ENCODE measurements at places on chromosomes 11 and 22.

- no peak for DNase-seq
Measured at GRCh38 chr22:19965771-19966709, 24.4 kb upstream of the TXNRD2 start.

- DNase-seq: no peak
Measured at GRCh38 chr11:93827363-93827762, 23.1 kb downstream of the VSTM5 start.

DNA sequence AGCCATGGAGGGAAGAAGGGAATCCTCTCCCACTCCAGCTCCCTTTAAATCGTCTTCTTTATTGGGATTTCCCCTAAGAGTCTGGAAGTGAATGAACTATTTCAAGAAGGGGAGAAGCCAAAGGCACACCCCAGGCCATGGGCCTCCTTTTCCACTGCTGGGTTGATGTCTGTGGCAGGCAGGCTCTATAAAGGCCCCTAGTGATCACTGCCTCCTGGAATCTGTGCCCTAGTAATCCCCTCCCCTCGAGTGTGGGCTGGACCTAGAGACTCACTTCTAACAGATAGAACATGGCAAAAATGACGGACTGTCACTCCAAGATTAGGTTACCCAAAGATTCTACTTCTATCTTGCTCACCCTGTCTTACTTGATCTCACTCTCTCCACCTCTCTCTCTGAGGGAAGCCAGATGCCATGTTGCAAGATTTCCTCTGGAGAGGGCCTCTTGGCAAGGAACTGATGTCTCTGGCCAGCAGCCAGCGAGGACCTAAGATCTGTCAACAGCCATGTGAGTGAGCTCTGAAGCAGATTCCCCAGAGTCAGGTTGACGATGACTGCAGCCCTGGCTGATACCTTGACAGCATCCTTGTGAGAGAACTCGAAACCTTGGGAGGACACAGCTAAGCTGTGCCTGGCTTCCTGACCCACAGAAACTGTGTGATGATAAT is 444.8 kb downstream of the SOX6 start:
- no peak for DNase-seq

GRCh38 chr11:116918925-116919655 is 81.7 kb upstream of the APOA1 start:
- DNase-seq: no peak

DNA sequence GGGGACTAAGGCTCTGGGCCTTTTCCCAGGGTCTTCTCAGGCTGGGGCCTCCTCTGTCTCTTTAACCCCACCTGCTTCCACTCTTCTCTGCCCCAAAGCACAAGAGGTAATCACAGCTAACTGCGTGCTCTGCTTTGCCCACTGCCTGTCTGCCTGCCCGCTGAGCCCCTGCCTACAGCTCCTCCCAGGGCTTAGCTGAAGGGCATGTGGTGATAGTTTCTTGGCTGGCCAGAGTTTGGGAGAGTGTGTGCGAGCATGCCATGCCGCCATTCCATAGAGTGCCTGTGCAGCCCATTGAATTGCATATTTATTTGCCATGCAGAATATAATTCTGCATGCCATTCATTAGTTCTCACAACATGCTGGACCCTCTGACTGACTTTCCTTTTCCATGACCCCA is 32.5 kb downstream of the PHLDB1 start:
- DNase-seq: no peak

DNA sequence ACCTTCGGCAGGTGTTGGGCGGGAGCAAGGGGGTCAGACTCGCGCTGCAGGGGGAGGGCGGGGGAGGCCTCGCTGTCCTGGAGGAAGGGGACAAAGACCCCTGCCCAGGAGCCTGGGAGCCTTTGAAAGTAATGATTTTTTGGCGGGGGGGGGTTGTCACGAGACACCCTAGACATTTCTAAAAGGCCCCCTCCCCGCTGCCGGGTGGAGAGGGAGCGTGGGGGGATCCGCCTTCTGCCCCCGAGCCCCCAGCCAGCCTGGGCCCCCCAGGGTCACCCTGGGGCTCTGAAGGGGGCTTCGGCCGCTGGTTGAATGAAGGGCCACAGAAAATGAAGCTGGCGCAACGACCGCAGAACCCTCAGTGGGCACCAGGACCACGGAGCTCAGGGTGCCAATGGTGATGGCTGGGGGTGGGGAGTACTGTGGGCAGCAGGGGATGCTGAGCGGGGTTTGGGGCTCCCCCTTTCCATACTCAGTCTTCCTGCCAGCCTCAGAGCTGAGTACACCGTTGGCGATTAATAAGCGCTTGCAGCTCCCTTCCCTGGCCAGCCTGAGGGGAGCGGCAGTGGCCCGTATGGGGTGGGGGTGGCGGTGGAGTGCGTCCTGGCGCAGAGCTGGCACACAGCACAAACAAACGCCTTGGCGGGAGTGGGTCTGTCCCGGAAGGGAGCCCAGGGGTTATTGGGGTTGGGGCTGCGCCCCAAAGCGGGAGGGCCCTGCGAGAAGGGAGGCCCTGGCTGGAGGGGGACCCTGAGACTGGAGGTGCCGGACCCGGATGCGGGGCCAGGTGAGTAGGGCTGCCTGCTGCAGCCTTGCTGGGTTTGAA is 1.2 kb upstream of the DUSP8 start:
- DNase-seq: no peak

DNA sequence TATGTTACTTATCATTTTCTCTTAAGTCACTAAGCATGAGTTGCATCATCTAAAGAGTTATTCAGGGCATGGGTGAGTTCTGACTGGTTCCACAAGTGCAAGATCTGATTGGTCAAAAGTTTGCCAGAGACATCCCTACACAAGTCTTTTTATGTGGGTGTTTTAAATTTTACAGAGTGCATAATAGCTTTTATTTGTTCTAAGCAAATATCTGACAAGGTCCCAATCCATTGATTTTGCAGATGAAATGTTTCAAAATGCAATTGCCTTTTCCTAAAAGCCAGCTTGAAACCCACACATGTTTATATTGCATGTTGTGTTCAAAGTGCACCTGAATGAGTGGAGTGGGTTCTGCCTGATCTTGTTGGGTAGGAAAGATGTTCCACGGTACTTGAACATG is 101.7 kb upstream of the PAX6 start:
- no peak for DNase-seq

DNA sequence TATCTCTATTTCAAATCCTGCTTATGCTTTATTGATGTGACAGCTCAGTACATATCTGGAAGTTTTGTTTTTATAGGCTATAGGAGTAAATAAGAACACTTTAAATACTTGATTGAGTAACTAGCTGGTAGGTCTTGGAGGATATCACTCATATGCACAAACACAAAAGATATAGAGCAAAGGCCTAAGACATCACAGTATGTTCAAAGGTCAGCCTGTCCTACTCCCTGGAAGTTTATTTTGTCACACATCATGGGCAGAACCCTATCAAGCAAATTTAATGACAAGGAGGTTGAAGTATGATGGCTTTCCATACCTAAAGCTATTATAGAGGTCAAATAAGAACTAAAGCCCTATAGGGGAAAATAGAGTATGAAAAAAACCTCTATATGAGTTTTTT is 70.0 kb upstream of the MS4A8 start:
- DNase-seq: no peak

- no peak for DNase-seq
Measured at GRCh38 chr11:114183044-114183511, 113.1 kb upstream of the NNMT start.

DNA sequence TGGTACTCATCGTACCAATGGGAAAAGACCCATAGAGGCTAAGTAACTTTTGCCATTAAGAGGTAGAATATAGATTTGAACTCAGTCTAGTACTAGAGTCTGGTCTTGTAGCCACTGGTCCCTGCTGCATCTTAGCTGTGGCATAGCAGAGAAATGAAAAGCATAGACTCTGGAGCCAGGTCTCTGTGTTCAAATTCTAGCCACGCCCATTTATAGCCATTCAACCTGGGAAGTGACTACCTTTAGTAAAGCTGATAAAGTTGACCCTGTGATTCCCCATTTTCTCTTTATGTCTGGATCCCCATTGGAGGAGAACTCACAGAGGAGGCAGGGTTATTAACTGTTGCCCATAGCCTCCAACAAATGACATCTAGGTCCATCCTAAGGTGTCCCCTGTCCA is 113.6 kb downstream of the ME3 start:
- no peak for DNase-seq

DNA sequence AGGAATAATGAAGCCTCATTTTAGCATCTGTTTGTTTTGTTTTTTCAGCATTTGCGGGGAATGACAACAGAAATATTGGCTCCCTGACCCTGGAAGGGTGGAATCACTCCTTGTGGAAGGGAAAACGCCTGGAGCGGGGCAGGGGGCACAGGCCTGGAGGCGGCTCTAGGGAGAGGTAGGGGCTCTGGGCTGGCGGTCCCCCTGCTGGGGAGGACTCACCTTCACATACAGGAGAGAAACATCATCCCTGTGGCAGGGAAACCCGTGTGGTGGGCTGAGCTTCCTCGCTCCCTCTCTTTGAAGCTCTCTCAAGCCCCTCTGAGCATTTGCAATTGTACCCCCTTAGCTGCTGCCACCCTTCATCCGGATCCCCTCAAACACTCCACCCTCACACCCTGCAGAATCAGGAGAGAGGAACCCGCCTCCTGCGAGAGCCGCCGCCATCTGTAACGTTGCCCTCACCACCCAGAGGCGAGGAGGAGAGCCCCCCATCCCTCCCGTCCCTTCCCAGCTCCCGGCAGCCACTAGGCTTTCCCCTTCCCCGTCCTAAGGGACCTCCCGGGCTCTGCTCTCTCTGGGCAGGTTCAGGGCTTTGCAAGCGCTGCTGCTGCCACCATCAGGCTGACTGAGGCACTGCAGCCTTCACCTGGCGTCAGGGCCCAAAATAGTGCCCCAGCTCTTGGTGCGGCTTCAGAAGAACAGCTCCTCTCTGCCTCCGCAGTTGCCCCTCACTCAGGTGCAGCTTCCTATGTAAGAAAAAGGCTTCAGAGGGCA is 10.4 kb downstream of the KIRREL3 start:
- DNase-seq: peak; percentile 66

DNA sequence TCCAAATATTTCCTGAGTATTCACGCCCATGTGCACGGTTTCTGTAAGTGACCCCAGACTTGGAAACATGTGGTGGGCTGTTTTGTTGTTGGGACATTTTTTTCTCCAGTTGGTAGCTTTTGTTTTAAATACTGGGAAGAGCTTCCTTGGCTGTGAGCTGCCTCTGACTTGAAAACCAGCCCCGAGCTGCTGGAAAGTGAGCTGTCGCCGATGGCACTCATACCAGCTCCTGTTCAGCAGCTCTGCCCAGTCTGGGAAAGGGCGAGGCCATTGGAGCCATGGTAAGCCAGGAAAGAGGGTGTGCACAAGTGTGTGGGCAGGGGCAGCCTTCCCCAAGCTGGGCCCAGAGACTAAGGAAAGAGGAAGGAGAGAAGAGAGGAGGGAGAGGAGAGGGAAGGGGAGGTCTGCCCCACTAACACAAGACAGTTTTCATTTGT is 3.2 kb upstream of the FLI1 start:
- no peak for DNase-seq

DNA sequence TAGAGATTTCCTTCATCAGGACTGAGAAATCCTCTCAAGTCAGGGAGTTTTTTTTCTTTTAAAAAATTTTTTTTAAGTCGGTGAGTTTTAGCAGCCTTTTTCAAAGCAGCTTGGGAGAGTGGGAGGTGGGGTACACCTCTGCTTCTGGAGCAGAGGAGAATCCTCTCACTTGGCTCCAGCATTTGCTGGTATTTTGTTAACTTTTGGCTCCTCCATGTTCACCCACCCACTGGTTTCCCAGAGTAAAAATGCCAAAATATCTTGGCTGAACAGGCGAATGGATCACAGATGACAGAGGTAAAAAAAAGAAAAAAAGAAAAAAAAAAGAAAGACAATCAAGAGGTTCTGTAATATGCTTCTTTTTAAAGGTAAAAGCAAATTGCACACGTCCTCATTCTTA is 68.0 kb downstream of the GAB2 start:
- DNase-seq: peak; percentile 59

GRCh38 chr11:127273593-127274327 is 273.2 kb upstream of the KIRREL3 start:
- no peak for DNase-seq

DNA sequence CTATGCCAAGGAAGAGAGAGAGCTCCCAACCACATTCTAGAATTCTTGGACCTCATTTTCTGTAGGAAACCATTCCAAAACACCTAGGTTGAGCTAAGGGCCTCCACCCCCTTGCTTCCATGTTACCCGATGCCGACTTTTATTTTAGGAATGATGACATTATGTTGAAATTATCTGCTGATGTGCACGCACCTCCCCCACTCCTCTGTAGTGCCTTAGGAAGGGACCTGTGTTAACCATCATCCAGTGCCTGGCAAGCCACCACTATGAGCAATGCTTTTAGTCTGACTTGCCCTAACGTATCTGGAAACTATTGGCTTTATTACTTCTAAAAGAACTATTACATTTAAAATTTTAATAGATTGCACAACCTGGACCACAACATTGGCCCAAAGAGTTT is 42.1 kb downstream of the NCAPD3 start:
- DNase-seq: peak; percentile 3

- DNase-seq: no peak
Measured at GRCh38 chr11:32381179-32381578, 54.2 kb downstream of the WT1 start.

GRCh38 chr11:70816156-70816678 is 417.9 kb downstream of the CTTN start:
- no peak for DNase-seq

- peak; percentile 53 for DNase-seq
Measured at GRCh38 chr11:119375337-119376196, 5.9 kb downstream of the USP2 start.

- DNase-seq: no peak
Measured at GRCh38 chr22:48223488-48224190, 1461.2 kb downstream of the TBC1D22A start.

DNA sequence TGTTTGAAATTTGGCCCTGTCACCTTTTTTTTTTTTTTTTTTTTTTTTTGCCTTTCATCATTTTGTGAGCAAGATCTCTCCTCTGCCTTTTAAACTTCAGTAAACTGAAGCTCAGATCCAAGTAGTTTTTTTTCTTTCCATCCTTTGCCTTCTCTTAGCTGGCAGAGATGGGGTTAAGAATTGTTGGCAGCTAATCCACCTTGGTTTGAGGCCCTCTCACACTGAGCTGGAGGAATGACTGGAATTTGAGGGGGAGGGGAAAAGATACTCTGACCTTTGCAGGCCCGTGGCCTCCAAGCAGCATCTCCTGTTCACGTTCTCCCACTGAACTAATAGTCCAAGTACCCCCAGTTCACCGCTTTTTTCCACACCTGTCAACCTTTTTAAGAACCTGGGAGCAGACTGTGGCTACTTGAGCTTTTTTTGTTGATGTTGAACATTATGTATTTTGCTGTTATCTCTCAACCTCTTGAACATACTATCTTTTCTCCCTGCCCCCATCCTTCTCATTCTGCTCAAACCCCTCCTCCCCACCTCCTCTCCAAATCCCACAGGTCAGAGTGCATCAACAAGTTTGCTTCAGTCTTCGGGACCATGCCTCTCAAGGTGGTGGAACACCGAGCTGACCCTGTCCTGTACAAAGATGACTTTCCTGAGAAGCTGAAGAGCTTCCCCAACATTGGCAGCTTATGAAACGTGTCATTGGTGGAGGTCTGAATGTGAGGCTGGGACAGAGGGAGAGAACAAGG is 66.2 kb downstream of the ALX4 start:
- DNase-seq: no peak

DNA sequence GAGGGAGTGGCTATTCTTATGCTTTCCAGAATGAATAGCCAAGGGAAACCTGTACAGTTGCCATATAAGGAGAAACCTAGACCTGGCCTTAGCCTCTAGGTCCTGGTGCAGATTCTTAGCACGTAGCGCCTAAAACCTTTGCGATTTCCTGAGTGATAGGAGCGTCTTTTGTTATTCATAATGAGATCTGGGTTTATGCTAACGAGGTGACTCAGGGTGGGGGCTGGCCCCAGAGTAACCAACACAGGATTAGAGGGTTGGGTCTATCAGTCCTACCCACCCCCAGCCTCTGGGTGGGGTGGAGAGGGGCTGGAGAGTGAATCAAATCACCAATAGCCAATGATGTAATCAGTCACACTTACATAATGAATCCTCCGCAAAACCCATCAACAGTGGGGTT is 73.4 kb upstream of the PARVG start:
- no peak for DNase-seq
